ENCODE measurements at places on chromosomes 12 and 14. TPM values are rescaled to one million over a fixed set of nuclear protein-coding genes. Genes with fewer than 3 reads are reported as not detected.

The TTLL5 gene
- total RNA-seq, result 26.1 TPM

The NANOG gene
- not detected for total RNA-seq

The COX8C gene
- total RNA-seq, result not detected

The PLA2G1B gene
- total RNA-seq, result not detected

The CCDC175 gene
- not detected for total RNA-seq

The RGS6 gene
- not detected for total RNA-seq

The SLC35E3 gene
- total RNA-seq, result 1.9 TPM

The PCED1B gene
- total RNA-seq, result 0.32 TPM

The DNAH10 gene
- 0.16 TPM for total RNA-seq
